GM18507 (cell line): ENCODE measurements at places on chromosomes 7 and 10.

GRCh38 chr7:80722616-80723195, 84.3 kb downstream of the CD36 start:
- DNase-seq: no peak

DNA sequence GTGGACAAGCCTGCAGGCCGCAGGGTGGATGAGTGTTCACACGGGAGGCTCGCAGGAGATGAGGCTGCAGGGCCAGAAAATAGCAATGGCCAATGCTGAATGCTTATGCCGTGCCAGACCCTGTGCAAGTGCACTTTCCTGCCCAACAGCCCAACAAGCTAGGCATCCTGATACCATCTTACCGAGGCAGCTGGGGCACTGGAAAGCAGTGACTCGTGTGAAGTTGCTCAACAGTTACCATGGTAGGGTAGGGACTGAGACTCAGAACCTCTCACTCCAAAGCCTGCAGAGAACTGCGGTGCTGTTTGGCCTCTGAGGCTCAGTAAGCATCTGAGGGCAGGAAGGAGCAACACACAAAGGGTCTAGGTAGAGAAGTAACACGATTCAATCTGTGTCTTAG, 43.7 kb downstream of the JAZF1 start:
- no peak for DNase-seq

DNA sequence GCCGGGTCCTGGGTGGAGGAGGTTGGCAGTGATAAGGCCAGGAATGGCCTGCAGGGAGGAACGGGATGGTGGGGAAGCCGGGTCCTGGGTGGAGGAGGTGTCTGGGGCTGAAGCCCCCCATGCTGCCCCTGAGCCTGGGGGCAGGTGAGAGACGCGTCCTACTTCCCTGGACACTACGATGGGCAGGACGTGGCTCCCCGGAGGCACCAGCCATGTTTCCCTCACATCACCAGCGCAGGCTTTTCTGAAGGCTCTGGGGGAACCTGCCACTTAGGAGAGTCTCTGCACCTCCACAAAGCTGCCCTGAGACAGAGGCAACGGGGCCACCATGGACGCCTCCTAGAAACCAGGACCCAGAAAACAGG, 324.8 kb downstream of the DNAJB6 start:
- DNase-seq: no peak

GRCh38 chr7:14457568-14458453, 444.7 kb downstream of the DGKB start:
- DNase-seq: no peak

DNA sequence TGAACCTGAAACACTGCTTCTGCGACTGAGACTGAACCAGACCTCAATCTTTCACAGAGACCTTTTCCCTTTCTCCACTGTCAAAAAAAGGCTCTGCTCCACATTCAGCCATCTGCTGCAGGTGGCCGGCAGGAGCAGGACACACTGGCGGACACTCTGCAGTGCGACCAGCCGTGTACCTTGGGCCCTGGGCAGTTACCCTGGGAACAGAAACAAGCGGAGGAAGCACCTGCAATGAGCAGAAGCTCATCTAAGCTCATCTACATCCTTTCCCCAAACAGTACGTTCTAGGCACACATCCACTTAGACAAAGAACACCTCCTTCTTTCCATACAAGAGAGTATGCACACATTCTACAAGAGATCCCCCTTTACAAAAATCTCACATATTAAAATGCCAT, 22.8 kb downstream of the VOPP1 start:
- DNase-seq: no peak

GRCh38 chr7:20327055-20327454, 3.6 kb upstream of the ITGB8 start:
- DNase-seq: no peak

DNA sequence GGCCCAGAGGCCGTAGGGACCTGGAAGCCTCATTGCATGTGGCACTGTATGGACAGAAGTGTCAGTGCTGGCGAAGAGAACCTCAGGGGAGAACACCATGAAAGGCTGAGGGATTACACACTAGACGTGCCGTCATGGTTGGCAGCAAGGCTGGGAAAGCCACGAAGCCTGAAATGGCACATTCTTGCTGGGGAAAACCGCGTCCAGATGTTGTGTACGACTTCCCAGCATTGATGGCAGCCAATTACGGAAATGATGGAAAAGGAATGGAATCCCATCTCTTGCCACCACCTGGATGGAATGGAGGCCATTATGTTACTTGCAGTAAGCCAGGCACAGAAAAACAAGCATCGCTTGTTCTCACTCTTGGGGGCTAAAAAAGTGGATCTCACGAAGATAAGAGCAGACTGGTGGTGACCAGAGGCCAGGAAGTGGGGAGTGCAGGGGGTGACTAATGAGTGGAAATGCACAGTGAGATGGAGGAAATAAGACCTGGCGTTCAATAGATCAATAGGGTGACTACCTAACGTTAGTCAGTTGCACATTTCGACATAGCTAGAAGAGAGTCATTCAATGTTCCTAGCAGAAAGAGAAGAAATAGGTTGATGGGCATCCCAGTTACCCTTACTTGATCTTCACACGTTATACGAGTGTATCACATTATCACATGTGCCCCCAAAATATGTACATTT, 14.6 kb upstream of the PWWP2B start:
- DNase-seq: no peak

DNA sequence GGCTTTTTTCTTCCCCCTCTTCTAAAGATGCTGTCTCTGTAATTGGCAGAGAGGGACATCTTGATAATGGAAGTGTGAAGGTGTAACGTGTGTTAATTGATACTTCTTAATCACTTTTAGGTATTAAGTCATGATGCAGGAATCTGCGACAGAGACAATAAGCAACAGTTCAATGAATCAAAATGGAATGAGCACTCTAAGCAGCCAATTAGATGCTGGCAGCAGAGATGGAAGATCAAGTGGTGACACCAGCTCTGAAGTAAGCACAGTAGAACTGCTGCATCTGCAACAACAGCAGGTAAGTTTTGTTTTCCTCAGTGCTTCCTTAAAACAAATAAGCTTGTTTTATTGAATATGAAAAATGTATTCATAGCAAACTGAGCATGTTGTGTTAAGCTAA, 11.8 kb downstream of the FOXP2 start:
- DNase-seq: no peak

DNA sequence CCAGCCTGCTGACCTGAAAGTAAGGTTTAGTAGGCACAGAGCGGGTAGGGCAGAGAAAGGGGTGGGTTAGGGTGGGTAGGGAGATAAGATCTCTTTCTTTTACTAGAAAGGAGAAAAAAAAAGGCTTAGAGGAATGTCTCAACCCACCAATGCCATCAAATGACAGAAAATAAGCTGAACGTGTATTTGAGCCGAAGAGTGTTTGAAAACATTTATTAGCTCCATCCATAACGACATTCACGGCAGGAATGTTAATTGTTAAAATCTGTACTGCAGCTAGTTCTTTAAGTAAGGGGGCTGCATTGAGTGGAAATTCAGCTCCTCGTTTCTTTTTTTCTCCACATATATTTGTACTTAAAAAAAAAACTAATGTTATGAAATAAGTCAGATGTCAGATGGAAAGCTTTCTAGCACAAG, 63.7 kb upstream of the ARID5B start:
- no peak for DNase-seq

GRCh38 chr10:124369986-124370385, 48.7 kb downstream of the OAT start:
- DNase-seq: no peak

DNA sequence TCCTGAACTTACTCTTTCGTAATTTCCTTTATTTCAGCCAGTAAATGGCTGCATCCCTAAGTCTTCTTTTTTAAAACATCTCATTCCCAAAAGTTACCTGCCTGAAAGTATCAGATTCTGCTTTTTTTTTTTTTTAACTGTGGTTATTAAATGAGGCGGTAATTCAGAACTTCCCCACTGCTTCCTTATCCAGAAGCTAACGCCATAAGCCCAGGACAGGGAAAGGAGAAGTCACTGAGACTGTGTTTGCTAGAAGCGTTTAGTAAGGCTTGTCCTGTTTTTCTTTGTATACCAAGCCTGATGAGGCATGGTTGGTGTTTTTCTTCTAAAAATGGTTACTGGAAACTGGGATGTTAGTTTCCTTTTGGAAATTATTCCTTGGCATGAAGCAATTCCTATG, 197.8 kb downstream of the CELF2 start:
- DNase-seq: no peak

GRCh38 chr10:51867956-51868355, 168.6 kb upstream of the CSTF2T start:
- DNase-seq: no peak

GRCh38 chr7:33517191-33517590, 387.8 kb downstream of the BBS9 start:
- DNase-seq: no peak
